ENCODE measurements at places on chromosomes 12 and 14. TPM values are rescaled to one million over a fixed set of nuclear protein-coding genes. Genes with fewer than 3 reads are reported as not detected.

Gene ASCL1
- 0.12 TPM for polyA plus RNA-seq

Gene PIGH
- polyA plus RNA-seq, result 10.0 TPM

Gene GYS2
- polyA plus RNA-seq, result not detected

Gene RPL10L
- not detected for polyA plus RNA-seq

Gene AICDA
- not detected for polyA plus RNA-seq

Gene ZNF384
- polyA plus RNA-seq, result 59.0 TPM

Gene ALDH1L2
- polyA plus RNA-seq, result 3.7 TPM

Gene GLRX5
- 70.1 TPM for polyA plus RNA-seq

Gene ABHD12B
- 4.0 TPM for polyA plus RNA-seq

- DNase-seq, result no peak
These were observed 264.1 kb downstream of the DACT1 start for GRCh38 chr14:58901826-58902225.

GRCh38 chr12:14157088-14157747 lies 175.8 kb upstream of the GRIN2B start:
- DNase-seq, result peak; percentile 7

GRCh38 chr12:123253641-123254459 lies 17.8 kb downstream of the CDK2AP1 start:
- DNase-seq, result no peak

DNA sequence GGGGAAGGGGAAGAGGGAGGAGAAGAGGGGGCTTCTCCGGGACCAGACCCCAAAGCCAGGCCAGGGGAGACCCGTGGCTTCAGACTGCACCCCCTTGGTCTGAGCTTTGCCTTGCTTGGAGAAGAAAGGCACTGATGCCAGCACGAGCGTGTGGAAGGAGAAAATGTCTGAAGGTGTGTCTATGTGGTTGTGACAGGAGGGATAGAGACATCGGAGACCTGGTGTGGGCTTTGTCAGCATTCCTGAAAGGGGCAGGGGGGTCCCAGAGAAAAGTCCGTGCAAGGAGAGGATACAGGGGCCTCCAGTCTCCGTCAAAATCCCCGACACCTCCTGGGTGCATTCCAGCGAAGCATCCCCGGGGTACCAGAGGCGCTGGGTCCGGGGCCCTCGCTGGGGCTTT lies 139.0 kb upstream of the LHX5 start:
- no peak for DNase-seq

- DNase-seq, result no peak
These were observed 36.8 kb upstream of the VWF start for GRCh38 chr12:6161124-6161882.

DNA sequence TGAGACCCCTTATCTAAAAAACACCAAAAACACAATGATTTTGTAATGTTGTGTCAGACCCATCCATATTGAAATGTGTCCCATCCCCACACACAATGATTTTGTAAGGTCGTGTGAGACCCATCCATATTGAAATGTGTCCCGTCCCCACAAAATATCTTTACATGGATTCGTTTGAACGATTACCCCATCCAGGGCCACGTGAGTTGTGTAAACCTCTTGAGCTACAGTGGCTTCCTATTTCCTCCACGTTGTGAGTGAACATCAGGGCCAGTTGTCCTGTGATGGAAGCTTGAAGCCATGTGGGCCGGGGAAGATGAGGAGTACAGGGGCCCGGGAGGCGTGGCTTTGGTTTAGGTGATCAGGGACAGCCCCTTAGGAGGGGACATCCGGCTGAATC lies 27.0 kb upstream of the ULK1 start:
- no peak for DNase-seq

DNA sequence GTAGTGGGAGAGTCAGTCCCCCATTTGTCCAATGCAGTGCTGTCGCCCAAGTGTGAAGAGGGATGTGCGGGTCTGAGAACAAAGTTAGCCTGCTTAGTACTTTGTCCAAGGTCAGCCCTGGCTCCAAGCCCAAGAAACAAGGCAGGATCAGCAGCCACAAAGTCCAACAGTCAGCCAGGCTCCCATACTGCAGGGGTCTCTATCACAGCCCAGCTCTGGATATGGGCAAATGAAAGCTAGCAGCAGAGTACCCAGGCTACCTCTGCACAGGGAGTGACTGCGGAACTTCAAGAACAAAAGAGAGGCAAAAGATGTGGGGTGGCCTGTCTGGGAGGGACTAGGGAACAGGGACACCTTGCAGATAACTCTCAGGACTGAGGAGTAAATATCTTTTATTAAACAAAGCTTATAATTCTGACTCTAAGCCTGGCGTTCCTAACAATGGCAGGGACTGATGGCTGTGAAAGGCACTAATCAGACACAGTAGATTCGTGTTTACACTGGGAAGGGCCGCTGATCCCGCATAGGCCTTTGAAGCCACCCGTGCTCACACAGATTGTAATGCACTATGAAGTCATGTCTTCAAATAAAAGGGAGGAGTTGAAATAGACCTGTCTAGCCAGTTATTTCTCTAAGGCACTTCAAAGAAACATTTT lies 91.0 kb upstream of the EEA1 start:
- DNase-seq, result no peak

DNA sequence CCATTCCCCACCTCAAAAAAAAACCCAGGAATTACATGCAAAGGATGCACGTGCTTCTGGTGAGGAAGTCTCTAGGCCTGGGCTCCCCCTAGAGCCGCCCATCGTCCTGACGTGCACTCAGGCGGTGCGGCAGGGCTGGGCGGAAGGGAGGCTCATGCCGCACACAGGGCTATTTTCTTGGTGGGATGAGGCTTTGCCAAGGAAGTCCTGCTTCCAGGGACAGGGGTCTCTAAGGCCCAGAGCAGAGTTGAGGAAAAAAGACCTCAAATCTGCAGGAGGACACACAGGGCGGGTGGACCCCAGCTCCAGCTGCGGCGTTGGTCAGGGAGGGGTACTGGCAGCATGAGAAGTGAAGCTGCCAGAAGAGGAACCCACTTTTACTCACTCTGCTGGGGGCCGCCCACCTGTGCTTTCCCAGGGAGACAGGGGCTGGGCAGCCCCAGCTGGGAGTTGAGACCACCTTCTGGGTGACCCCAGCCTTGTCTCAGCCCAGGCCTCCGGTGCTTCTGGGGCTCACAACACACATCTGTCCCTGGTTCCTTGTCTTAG lies 4.2 kb downstream of the RHOF start:
- no peak for DNase-seq

DNA sequence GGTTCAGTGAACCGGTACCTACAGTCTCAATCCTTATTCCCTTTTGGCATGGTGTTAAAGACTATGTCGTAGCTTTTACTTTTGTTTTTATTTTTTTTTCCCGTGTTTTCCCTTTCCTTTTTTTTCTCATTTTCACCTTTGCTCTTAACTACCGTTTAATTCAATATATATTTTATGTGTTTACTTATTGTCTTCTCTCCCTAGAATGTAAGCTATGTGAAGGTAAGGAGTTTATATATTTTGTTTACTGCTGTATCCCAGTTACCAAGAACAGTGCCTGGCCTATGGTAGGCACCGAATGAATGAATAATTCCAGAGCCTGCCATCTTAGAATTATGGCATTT lies 261 bp upstream of the MLH3 start:
- no peak for DNase-seq

DNA sequence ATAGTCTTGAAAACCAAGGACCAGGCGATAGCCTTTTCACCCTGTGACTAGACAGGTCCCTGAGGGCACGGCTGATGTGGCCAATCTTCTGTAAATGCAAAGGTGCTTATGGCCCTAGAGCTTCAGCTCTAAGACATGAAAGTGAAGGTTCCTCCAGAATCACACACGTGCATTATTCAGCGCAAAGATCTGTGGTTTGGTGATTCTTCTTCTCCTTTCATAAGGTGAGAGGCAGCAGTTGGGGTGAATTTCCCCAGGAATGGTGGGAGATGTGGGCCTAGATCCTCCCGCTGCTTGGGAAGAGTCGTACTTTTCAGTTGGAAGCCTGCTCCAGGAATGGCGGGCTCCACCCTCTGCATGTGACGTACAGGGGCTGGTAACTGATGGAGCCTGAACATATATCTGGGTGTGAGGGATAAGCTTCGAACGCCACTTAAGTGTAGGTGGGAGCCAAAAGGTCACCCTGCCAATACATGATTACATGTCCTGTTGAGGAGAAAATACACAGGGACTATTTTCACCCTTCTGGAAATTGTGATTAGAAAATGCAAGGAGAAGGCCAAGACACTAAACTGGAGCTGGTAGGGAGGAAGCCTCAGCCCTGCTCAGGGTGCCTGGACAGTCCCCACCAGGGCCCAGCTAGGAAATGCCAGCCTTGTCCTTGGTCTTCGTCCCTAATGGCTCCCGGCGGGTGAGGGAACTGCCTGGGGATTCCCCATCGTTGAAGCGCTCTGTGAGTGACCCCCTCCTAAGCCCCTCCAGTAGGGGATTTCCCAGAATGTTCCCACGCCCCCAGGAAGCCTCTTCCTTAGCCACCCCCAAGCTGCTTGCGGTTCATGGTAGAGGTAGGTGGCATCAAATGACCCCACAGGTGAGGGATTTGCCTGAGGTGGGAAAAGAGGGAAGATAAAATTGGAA lies 17.6 kb downstream of the BATF start:
- DNase-seq, result no peak

DNA sequence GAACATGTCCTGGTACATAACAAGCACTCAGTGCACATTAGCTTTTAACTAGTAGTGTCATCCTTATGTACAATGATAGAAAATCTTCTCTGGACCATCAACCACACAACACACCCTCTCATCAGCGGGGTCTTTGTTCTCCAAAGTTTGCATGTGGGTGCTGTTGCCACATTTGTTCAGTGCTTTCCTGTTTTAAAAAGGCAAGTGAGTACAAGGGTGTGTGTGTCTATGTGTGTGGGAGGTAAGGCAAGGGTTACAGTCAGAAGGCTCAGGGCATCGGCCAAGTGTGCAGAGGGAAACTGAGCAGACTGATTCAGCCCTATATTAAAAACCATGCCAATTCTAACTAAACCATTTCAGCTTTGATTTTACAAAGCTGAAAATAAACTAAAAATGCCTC lies 17.9 kb downstream of the KRT76 start:
- no peak for DNase-seq

DNA sequence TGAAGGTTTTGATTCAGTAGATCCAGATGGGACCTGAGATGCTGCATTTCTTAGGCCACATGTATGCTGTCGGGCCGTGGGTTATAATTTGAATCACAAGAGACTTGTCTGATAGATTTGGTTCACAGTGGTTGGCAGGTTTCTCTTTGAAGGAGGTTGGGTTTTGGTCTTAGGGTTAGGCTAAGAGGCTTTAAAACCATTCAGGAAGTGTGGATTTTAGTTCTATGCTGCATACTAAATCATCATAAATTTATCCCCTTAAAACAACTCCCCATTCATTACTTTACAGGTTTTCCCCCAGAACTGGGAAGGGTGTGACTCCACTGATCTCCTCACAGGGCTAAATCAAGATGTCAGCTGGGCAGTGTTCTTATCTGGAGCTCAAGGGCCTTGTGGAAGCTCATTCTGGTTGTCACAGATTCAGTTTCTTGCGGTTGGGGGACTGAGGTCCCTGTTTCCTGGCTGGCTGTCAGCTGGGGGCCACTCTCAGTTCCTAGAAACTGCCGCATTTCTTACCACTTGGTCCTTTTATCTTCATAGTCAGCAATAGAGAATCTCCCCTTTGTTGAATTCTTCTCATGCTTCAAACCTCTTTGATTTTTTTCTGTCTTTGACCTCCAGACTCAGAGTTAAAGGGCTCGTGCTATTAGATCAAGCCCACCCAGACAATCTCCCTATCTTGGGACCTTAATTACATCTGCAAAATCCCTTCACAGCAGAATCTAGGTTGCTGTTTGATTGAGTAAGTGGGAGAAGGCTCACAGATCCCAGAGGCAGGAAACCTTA lies 20.6 kb upstream of the PCNX1 start:
- DNase-seq, result no peak

DNA sequence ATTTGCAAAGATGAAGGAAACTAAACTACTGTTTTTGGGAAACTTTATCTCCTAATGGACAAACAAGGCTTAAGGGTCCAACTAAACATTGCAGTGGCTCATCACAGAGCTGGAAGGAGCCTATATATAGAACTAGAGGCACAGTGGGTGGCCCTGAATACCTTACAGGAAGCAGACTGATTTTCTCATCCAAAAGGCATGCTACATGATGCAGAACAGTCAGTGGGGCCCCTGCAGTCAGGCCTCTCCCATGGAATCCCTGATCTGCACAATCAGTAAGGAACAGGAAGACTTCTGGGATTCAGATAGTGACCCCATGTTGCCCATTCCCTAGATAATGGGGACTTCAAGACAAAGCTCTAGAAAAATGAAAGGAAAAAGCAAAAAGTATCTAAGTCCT lies 1.9 kb upstream of the LLPH start:
- DNase-seq, result peak; percentile 56

DNA sequence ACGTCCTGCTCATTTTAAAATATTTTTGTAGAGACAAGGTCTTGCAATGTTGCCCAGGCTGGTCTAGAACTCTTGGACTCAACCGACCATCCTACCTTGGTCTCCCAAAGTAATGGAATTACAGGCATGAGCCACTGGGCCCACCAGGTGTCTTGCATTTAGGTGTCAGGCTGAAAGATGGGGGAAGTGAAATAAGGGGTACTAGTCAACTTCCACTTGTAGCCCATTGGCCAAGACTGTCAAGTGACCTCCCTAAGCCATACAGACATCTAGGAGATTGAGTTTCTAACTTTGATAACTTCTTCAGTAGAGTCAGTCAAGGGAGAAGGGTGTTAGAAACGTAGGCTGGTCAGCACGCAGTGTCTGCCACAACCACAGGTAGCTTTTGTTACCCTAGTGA lies 32.0 kb downstream of the ARF6 start:
- no peak for DNase-seq

DNA sequence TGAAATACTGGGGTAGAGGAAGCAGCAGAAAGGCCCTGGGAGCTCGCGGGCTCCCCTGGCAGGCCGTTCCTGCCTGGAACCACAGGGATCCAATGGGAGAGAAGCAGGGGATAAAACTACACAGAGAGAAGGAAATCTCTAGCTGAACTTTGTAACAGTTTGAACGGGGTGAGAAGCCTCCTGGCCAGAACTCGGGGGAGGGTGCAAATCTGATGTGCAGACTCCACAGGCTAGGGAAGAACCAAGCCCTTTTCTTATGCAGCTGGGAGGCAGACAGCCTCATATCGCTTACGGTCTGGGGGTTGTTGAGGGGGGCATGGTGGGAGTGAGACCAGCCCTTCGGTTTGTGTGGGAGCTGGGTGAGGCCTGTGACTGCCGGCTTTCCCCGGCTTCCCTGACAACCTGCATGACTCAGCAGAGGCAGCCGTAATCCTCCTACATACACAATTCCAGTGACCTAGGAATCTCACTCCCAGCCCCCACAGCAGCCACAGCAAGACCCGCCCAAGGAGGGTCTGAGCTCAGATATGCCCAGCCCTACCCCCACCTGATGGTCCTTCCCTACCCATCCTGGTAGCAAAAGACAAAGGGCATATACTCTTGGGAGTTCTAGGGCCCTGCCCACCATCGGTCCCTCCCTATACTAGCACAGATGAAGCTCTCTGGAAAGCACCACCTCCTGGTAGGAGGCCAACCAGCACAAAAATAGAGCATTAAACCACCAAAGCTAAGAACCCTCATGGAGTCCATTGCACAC lies 143.0 kb downstream of the TMTC1 start:
- no peak for DNase-seq

DNA sequence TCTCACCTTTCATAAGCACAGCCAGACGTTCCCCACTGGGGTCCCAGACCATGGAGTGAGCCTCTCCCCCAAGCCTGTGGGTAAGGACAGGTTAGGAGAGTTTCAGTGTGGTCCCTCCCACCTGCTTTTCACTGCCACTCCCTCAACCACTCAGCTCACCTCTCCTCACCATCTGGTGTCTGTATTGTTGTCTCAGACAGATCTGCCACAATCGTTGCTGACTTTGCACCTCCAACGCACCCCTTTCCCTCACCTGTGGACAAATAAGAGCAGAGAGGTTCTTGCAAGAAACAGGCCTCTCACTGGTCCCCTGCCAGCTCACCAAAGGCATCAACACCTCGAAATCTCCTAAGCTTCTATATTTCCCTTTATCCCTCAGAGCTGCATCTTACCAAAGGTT lies 8.8 kb downstream of the MYG1 start:
- DNase-seq, result no peak

Measured in H1 (cell line).